CD4-positive, alpha-beta T cell treated with Interleukin-15 for 1 hour (primary cell): ENCODE measurements at places on chromosomes 13 and 19.
A peak's percentile ranks its signal among the peaks of the same experiment; 100 is the strongest.

GRCh38 chr13:104823071-104823470 lies 1712.4 kb downstream of the EFNB2 start:
- DNase-seq = no peak

GRCh38 chr19:38122402-38123093 lies 101.5 kb downstream of the DPF1 start:
- DNase-seq = no peak

DNA sequence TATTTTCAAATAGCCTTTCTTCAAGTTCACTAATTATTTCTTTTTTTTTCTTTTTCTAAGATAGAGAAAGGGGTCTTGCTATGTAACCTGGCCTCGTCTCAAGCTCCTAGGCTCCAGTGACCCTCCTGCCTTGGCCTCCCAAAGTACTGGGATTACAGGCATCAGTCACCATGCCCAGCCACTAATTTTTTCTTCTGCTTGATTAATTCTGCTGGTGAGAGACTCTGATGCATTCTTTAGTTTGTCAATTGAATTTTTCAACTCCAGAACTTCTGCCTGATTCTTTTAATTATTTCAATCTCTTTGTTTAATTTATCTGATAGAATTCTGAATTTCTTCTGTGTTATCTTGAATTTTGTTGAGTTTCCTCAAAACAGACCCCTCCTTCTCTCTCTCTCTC lies 11.4 kb downstream of the BLOC1S3 start:
- no peak for DNase-seq

DNA sequence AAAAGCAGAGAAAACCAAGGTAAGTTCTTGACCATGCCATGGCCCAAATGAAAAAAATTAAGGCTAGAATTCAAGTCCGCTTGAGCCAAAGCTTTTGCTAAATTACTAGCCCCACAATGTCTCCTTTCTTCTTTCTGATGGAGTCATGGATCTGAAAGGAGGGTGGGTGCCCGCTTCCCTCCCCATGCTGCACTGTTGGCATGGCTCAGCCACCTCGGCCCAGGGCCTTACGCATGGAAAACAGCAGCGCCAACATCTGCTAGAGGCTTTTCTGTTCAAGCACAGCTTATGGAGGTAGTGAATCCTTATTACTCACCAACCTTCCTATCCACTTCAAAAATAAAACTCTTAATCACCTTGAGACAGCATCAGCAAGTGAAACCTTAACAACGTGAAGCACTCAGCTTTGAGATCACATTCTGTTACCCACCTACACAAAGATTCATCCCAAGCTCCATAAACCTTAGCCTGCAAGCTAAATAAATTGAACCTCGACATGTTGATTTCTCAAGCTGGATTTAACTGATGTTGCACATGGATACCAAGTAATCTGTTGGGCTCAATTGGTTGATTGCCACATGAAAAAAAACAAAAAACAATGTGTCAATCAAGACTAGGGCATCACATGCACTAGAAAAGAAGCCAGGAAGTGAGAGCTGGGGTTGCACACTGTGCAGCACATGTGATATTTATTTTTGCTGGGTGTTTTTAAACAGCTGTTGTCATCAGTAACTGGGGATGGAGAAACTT lies 43.4 kb downstream of the TPT1 start:
- DNase-seq = no peak

GRCh38 chr13:29621051-29621800 lies 25.7 kb upstream of the SLC7A1 start:
- no peak for DNase-seq

DNA sequence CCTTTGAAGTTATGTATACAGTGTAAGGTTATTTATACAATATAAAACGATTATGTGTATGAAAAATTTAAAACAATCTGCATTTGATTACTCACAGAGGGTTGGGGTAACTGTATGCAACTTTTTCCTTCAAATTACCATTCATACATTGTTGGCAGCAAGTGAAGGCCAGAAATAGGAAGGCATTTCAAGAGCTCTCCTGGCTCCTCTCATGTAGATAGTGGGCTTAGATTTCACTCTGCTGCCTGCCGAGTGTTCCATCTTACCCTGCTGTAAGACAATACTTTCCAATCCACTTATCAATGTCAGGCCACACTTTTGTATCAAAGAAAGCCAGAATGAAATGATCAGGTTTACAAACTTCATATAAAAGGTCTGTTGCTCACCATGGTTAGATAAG lies 245.2 kb downstream of the DNAJC15 start:
- DNase-seq = no peak

GRCh38 chr13:99507054-99507453 lies 5.8 kb downstream of the TM9SF2 start:
- DNase-seq = no peak

GRCh38 chr19:18020212-18021085 lies 12.5 kb downstream of the ARRDC2 start:
- DNase-seq = no peak

DNA sequence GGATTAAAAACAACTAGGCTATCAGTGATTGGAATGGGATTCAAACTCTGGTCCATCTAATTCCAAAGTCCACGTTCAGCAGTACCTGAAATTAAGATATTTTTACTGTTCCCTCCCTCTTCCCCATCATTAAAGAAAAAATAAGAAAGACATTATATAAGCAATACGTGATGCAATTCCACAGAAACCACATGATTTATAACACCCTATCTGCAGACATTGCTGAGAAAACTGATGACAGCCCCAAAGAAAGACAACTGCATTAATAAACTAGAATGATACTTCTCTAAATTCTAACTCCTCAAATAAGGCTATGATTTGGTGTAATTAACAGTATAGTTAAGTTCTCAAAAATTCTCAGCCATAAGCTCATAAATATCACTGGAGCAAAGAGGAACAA lies 19.1 kb downstream of the LNX2 start:
- no peak for DNase-seq

DNA sequence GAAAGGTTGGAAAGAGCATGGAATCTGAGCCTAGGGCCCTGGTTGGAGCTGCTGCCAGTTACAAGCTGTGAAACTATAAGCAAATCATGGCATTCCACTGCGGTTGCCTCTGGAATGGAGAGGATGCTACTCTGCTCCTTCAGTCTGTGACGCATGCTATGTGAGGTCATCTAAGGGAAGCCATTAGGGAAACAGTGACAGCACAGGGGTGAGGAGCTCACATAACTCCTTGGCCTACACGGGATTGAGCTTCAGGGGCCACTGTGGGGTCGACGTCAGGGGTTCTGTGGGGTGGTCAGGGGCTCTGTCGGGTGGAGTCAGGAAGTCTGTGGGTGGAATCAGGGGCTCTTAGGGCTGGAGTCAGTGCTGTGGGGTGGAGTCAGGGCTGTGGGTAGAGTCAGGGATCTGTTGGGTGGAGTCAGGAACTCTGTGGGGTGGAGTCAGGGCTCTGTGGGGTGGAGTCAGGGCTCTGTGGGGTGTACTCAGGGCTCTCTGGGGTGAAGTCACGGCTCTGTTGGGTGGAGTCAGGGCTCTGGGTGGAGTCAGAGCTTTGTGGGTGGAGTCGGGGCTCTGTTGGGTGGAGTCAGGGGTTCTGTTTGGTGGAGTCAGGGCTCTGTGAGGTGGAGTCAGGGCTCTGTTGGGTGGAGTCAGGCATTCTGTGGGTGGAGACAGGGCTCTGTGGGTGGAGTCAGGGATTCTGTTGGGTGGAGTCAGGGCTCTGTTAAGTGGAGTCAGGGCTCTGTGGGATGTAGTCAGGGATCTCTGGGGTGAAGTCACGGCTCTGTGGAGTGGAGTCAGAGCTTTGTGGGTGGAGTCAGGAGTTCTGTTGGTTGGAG lies 35.8 kb upstream of the MEDAG start:
- peak; percentile 43 for DNase-seq

GRCh38 chr13:48778610-48779009 lies 124.9 kb downstream of the CYSLTR2 start:
- no peak for DNase-seq

DNA sequence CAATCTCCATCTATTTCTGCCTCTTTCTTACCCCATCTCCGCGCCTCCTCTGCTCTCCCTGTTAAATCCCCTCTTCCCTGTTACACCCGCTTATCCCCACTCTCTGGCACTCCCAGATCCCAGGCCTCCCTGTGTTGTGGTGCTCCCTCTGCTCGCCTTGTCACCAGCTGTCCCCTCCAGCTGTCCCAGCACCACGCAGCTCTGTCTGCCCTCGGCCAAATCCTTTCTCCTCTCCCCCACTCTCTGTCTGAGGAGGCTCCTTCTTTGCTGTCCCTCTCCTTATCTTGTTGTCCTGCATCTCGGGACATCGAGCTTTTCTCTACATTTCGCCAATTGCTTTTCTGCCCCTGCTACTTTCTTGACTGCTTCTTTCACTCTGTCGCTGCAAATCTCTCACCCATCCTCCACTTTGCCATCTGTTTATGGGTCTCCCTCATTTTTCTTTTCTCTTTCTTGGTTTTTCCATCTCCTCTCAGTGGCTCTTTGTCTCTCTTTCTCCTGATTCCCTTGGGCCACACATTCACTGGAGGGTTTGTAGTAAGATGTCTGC lies 941 bp downstream of the ZNF160 start:
- DNase-seq = no peak

DNA sequence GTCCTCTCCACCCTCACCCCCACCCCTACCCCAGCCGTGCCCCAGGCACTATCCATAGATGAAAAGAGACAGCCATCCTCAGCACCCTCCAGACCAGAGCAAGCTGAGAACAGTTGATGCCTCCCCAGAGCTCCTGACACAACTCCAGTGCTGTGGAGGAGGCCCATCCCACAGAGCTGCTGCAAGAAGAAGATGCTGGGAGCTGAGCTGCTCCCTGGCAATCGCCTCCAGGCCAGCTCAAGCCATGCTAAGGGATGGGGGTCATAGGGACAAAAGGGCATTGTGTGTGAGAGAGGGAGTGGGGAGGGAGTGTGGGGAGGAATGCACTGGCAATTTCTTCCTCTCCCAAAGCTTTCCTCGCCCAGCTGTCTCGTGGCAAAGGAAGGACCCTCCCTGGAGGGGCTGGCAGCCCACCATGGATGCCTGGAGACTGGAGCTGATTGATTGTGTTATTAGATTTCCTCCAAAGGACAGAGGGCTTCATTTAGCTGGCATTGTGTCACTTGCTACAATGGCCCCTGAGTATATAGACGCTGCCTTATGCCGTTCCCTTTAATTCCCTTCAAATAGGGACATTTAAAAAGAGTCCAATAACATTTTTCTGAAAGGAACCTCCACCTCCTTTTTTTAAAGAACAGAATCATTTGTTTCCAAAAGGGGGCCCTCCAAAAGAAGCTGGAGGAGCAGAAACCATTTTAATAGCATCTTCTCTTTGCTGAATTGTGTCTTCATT lies 476.4 kb downstream of the FOXO1 start:
- DNase-seq = no peak

- no peak for DNase-seq
These were observed 17.1 kb upstream of the GPC5 start for GRCh38 chr13:91381371-91381770.

- DNase-seq = peak; percentile 83
These were observed 83.9 kb downstream of the GNG7 start for GRCh38 chr19:2618611-2619010.

DNA sequence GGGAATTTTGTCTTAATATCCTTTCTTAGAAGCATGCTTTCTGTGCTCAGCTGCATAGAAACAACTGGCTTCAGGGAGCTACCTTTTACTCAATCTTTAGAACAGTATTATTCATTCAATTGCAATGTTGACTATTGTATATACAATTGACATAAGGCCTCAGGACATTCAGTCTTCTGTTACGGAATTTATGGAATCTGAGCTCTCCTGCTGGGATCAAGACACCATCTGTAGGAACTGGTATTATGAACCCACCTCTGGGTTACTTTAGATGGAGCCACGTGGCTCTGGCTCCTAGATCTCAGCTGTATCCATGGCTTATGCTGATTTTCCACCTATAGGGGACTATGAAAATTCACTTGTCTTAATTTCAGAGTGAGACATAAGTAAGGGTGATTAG lies 716.2 kb upstream of the GPC6 start:
- DNase-seq = no peak

DNA sequence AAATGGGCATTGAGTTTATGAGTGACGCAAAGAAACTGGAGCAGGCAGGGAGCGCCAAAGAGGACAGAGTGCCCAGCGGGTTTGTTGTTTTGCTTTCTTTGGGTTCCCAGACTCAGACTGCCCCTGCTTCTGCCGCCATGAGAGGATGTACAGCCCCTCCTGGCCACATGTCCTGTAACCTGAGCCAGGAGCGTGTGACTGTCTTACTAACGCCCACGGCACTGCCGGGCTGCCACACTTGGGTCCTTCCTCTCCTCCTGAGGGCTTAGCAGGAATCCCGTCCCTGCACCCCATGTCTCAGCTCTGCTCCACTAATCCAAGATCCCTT lies 80.5 kb downstream of the GPR12 start:
- no peak for DNase-seq

DNA sequence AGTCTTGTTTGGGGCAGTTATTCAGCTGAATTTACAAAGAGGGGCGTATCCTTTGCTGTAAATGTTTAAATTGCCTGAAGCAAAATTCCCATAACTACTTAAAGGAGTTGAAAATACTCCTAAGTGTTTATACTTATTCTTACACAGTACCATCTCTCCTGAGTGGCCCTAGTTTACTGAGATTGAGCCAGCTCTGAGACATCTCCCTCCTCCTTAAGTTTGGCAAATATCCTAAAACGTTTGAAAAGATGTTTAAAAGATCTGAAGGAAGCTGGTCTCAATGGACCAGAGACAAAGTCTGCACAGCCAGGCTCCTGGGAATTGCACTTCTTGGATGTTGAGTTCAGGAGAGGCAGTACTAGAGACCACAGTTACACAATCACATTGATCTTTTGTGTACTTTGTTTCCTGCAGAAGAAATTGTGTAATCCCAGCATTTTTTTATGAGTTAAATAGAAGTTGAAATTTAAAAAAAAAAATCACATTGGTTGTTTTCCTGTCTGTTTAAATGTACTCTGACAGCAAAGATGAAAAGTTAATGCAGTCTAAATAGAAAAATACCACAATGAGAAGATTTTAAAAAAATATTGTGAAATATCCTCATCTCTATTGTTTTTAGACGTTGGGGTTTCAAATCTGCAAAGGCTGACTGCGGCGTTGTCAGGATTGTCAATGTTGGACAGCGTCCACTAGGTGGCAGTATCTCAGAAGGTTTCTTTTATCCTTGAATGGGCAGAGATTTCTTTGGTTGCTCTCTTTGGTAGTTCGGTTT lies 20.7 kb downstream of the TNFSF11 start:
- peak; percentile 31 for DNase-seq

DNA sequence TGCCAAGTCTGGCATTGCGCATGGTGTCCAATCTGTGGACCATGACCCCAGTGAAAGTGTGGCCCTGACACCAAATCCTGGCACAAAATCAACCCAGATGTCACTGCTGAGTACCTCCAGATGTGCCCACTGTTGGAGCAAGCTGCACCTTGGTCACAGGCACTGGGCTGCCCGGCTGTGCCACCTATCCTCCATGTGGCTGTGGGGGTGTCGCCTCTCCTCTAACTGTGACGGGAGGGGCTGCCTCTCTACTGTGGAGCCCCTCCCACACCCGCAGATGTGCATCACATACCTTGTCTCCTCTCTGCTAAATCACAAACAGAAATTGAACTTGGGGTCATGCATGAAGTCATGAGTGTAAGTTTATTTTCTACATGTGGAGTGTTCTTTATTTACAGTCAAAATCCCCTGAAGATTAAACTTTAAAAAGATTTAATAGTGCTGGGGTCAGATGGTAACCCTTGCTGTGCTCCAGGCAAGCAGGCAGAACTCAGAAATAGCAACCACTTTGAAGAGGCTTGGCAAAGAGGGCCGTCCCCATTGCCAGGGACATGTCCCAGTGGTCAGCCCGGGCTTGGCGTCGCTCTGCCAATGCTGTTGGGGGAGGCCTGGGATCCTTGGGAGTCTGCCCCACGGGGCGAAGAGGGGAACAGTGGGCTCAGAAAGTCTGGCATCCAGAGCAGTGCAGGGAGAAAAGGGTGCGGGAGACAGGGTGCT lies 46.4 kb upstream of the ZNF536 start:
- no peak for DNase-seq
